ENCODE measurements at places on chromosomes 11 and 22.

DNA sequence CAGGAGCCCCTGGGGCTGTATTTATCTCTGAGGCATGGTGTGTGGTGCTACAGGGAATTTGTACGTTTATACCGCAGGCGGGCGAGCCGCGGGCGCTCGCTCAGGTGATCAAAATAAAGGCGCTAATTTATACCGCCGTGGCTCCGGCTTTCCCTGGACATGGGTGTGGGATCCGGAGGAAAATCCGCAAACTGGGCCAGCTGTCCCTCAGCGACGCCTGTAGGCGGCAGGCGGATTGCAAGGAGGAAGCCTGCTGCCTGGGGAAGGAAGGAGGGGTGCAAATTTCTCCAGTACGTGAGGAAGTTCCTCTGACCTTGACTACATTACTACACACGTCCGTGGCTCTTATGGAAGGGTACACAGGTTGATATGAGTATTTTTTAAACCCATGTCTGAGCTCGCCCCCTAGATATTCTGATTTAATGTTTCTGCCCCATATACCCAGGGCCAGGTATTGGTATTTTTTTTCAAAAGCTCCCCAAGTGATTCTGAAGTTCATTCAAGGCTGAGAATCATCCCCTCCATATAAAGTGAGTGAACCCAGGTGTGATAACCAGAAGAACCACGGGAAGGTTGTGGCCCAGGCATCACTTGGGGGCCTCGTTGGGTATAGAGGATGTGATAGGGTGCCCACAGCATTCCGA is 2.8 kb downstream of the MYOD1 start:
- no peak for DNase-seq

DNA sequence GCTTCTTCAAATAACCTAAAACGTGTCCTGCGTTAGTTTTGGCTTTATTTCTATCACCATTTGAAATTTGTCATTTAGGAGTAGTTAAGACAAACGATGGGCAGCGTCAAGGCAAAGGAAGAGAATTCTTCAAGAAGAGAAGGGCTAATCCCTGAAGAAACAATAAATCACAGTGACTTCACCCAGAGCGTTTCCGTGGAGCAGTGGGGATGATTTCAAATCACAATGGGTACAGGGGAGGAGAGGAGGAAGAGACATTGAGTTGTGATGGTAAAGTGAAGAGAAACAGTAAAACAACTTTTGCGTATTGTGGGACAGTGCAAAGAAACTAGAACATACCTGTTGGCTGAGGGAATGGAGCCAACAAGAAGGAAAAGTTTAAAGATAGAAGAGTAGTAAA is 9.7 kb downstream of the PDGFD start:
- DNase-seq, result no peak

GRCh38 chr11:74948546-74948897 is 369 bp downstream of the XRRA1 start:
- DNase-seq, result no peak

- DNase-seq, result no peak
Measured at GRCh38 chr11:125414121-125414520, 81.9 kb downstream of the FEZ1 start.

- DNase-seq, result no peak
Measured at GRCh38 chr11:8617063-8617462, 23.0 kb upstream of the STK33 start.

DNA sequence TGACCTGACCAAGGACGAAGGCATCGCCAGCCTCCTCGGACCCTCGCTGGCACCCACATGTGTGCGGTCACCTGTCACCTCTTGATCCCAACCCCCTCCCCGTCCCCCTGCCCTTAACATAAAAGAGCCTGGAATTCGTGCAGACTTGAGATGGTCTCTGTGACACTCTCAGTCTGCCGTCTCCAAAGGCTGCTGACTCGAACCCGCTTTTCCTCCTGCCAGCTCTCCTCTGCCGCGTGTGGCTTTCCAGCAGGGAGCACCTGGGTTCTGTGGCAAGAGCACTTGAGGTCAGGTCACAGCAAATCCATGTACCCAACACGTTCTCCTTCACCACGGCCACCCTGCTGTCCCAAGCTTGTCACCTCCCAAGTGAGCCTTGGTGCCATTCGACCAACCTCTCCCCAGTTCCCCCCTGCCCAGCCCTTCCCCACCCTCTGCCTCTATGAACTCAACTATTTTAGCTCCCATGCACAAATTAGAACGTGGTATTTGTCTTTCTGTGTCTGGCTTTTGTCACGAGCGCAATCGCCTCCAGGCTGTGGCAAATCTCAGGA is 207.6 kb downstream of the BRD1 start:
- no peak for DNase-seq

GRCh38 chr11:9750551-9750950 is 86.7 kb downstream of the SWAP70 start:
- DNase-seq, result no peak

DNA sequence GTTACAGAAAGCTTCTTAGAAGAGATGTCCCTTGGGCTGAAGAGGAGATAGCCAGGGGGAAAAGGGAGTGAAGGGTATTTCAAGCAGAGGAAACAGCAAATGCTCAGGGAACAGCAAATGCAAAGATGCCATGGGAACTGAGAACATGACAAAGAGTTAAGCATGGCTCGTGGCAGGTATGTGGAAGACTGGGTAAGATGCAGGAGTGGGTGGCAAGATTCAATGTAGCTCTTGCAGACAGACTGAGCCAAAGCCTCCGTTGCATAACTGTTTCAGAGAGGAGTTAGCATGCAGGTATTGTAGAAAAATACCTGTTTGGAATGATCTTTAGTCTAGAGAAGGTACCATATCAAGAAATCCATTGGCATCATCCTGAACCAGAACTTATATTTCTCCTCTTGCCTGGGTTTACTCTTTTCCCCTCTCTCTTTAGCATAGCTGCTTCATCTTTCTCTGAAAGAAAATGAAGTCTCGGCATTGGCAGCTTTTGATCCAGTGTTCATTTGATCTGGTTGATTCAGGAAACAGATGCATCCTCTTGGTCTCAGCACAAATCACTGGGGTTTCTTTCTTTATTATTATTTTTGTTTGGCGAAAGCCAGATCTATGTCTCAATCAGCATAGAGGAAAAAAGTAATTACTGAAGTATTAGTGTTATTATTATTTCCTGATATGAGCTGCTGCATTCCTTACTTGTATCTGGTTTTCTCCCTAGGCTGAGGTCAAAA is 41.7 kb upstream of the NUP160 start:
- no peak for DNase-seq

- DNase-seq, result no peak
Measured at GRCh38 chr11:72541257-72541974, 107.1 kb upstream of the CLPB start.

GRCh38 chr22:31377612-31378011 is 21.8 kb upstream of the DRG1 start:
- no peak for DNase-seq

DNA sequence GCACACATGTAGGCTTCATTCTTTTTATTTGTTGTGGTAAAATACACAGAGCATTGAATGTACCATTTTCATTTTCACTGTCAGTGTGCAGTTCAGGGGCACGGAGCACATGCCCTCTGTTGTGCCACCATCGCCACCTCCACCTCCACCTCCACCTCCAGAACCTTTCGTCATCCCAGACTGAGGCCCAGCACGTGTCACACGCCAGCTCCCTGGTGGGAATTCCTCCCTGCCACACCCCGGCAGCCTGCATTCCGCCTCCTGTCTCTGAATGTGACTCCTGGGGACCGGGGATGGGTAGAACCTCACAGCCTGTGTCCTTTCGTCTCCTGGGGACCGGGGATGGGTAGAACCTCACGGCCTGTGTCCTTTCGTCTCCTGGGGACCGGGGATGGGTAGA is 10.9 kb downstream of the GRAMD4 start:
- no peak for DNase-seq

GRCh38 chr22:26066534-26066933 is 102.7 kb upstream of the SEZ6L start:
- no peak for DNase-seq

- DNase-seq, result no peak
Measured at GRCh38 chr11:86149792-86150191, 80.9 kb upstream of the PICALM start.

DNA sequence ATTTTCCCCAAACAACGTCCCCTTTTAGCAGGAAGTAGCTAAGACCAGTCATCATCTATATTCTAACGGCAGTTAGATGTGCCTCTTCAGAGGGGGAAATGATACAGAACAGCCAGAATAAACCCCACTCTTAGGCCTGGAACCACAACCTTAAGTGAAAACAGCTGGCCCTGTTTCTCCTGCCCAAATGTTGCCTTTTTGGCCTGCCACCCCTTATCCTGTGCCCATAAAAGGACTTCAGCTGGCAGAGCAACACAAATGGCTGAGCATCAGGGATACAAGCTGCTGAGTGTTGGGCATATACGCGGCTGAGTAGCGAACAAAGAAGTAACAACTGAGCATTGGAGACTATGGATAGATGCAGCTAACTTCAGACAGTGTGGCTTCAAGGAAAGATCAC is 1491.4 kb downstream of the LRRC4C start:
- no peak for DNase-seq

DNA sequence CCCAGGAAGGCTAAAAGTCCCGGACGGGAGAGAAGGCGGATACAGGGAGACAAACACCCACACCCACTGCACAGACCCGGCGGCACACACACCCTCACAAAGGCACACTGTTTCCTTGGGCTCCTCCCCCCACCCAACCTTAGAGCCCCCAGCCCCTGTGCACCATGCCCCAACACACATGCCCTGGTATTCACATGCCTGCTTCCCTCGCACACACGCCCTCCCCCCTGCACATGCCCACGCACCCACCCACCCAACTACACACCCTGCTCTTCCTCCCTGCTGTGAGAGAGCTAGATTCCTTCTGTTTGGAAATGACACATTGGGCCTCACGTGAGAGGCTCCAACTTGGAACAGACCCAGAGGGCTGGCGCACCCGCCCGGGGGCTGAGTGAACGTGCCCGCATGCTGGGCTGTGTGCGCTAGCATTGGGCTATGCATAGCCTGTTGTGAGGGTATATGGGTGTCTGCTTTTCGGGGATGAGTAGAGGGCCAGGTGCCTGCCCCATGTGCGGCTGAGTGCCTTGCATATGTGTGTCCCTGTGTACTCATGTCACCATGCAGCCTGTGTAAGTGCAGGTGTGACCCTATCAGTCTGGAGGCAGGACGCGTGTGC is 518 bp upstream of the CHRM1 start:
- no peak for DNase-seq

DNA sequence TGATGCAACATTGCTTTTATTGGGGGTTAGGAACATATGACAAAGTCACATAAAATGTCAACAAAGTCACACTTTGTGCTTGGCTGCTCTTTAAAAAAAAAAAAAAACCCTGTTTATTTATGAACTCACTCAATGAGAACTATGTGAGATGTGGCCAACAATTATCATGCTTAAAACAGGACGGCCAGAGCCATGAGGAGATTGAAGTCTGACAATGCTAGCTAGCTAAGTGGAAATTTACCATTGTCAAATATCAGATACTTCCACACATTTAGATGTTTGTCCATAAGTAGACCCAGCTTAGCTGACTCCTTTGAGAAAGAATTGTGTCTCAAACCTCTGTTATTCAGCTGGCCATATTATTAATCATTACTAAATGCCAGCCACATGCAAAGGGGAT is 26.9 kb downstream of the BLID start:
- DNase-seq, result no peak

Data from CD4-positive, alpha-beta T cell treated with Interleukin-17A for 4 hours (primary cell).